ENCODE measurements at places on chromosomes 1 and 21. TPM values are rescaled to one million over a fixed set of nuclear protein-coding genes. Genes with fewer than 3 reads are reported as not detected.

MATN1 gene
- total RNA-seq: not detected

KCNJ9 gene
- not detected for total RNA-seq

GRCh38 chr1:231935856-231936255 is 309.3 kb downstream of the DISC1 start:
- DNase-seq: no peak

- DNase-seq: no peak
Observed at GRCh38 chr1:39089931-39090521, 63.9 kb downstream of the NDUFS5 start.

- no peak for DNase-seq
Observed at GRCh38 chr1:47465605-47466004, 27.8 kb downstream of the FOXD2 start.

DNA sequence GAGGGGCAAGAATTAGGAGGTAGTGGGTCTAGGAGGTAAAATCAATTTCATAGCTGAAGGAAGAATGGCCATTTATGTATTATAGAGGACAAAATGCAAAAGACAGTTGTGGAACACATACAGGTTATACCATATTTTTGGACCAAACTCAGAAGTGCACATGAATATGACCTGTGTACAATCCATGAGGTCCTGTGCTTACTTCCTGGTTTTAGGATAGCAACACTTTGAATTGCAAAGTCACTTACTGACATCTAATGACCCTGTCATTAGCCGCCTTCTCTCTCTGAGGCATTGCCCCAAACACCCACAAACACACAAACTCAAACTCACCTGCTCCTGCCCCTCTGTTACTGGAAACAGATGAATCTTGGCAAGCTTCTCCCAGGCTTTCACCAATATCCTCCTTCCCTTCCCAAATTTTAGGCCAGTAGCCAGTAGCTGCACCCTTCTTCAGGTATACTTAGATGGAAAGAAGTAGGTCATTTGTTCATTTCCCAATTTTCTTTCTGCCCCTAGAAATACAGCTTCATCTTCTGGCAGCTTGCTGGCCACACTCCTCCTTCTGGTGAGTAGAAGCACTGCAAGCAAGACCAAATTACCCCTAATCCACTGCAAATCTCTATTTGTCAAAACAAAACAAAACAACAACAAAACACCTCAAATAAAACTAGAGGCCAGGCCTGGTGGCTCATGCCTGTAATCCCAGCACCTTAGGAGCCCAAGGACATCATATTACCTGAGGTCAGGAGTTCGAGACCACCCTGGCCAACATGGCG is 13.7 kb upstream of the RPL5 start:
- no peak for DNase-seq

DNA sequence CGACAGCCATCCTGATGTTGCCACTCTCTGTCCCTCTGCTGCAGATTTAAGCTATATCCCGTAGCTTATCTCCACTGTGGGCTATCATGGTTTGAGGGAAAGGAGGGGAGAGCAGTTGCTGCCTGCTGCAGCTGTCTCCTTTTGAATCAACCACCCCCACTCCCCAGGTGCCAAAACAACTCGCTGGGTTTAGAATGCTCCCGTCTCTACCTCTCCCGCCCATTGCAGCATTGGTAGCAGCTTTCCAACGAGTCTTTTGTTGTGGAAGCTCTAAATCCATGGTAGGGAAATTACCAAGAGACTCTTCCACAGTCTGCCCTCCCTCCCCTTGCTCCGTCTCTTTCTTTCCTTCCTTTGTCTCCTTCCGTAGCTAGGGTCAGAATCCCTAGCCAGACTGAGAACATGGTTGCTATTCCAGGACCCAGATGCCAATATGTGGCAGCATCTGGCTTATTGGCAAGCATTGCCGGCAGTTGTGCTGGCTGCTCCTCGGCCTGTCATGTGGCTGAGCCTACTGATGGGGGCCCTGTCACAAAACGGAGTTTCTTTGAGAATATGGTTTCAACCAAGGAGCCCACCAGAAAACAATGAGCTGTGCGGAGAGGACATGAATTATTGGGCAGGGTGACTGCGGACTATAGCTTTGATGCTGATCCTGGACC is 230.7 kb downstream of the RPS6KC1 start:
- DNase-seq: no peak

DNA sequence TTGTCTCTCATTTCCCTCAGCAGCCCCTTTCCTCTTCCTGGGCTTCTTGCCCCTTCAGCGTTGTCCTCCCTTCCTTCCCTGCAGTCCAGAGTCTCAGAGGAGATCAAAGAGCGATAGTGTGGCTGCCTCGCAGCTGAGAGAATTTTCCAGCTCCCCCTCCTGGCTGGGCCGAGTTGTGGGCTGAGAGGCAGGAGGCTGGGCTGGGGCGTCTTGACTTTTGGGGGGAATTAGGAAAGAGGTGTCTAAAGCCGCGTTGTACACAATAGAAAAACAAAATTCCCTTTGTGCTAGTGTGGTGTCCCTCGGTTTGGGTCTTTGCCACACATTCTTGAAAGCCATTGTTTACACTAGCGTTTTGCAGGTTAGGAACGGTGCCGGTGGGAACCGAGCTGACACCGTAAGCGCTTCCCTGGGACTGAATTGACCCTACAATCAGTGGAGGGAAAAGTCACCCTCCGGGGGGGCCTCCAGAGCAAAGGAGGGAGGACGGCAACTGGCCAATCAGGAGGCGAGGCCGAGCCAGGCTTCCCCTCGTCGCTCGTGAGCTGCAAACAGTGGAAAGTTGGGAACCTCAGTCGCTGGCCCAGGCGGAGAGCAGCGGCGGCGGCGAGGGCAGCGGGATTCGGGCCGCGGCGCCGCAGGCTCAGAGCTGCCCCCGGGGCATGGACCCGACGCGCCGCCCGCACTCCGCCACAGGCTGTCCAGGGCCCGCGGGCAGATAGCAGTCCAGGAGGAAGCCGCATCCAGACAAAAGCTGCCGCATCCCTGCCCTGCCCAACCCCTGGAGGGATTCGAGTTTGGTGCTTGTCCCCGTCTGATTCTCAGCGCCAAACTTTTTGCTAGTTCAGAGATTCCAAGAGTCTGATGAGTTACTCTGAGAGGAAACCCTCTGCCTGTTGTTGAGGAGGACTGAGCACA is at the start of gene HMCN1:
HMCN1 (plus strand) TSS at position 574 of the 918 bp plus-strand sequence. CDS start 389 bp downstream, outside the sequence.
- peak; percentile 63 for DNase-seq

G0S2 gene
- total RNA-seq: 1,307 TPM

GRCh38 chr1:227273557-227273956 is 44.7 kb downstream of the CDC42BPA start:
- DNase-seq: no peak

DNA sequence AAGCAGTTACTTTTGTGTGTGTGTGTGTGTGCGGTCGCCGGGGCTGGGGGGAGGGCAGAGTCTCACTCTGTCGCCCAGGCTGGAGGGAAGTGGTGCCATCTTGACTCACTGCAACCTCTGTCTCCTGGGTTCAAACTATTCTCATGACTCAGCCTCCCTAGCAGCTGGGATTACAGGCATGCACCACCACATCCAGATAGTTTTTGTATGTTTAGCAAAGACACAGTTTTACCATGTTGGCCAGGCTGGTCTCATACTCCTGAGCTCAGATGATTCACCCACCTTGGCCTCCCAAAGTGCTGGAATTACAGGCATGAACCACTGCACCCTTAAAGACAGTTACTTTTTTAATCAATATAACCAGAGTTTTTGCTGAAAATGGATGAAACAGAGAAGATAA is 207.0 kb downstream of the PTPRC start:
- DNase-seq: no peak

HMGB4 gene
- not detected for total RNA-seq

GRCh38 chr1:192160196-192160595 is 1.9 kb downstream of the RGS18 start:
- DNase-seq: no peak

RNU1-2 gene
- total RNA-seq: under 0.01 TPM

GRCh38 chr1:184255560-184255959 is 131.3 kb upstream of the C1orf21 start:
- no peak for DNase-seq

DNA sequence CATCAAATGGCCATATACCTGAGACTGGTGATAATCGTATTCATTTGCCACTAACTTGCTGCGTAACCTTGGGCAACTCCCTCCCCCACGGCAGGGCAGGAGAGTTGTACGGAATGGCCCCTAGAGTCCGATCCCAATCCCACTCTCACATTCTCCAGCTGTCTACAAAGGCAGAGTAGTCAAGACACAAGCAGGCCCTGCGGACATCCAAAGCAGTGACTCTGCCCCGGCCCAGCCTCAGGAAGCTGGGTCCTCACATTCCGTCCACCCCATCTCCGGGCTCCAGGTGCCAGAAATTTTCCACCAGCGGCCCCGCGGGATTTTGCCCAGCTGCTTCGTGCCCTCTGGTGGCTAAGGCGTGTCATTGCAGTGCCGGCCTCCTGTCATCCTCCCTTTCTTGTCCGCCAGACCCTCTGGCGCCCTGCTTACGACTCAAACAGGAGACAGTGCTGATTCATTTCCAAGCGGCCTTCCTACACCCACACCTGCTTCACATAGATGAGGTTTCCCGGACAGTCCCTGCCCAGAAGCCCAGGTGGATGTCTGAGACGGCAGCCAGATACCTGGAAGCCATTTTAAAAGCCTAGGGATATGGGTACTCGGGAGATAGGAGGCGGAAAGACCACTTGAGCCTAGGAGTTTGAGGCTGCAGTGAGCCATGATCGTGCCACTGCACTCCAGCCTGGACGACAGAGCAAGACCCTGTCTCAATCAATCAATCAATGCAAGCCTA is 2.9 kb upstream of the S100A2 start:
- peak; percentile 94 for DNase-seq

GRCh38 chr1:21865609-21865942 is 53.5 kb downstream of the LDLRAD2 start:
- DNase-seq: no peak

- DNase-seq: no peak
Observed at GRCh38 chr1:230839173-230839572, 29.1 kb downstream of the C1orf198 start.

- DNase-seq: peak; percentile 37
Observed at GRCh38 chr1:96538883-96539282, 182.7 kb upstream of the PTBP2 start.

- no peak for DNase-seq
Observed at GRCh38 chr1:229947968-229948367, 119.1 kb upstream of the GALNT2 start.

GRCh38 chr21:42580076-42580792 is 66.6 kb downstream of the SLC37A1 start:
- peak; percentile 15 for DNase-seq

EXO5 gene
- total RNA-seq: 16.7 TPM

DNA sequence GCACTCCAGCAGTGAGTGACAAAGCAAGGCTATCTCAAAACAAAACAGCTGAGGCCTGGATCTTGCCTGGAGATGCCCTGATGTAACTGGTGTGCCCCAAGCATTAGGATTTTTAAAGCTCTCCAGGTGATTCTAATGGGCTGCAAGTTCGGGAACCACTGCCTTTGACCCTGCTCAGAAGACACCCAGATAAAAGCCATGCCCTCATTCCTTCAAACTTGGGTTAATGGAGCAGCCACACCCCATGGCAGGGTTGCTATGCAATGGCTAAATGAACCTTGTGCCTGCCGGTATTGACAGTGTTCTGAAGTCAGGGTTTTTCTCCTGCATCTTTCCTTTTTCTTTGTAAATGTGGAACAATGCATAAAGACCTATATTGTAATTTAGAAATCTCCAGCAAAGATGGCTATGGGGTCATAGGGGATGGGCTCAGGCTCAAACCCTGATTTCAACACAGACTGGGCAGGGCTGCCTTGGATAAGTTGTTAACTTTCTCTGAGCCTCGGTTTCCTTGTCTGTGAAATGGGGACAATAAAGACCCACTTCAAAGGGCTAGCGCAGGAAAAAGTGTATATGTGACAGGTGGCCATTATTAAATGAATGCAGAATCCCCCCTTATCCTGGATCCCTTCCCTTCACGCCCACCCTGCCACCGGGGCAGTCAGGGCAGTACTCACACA is 453 bp downstream of the TFF3 start:
- DNase-seq: no peak

SUSD4 gene
- 14.9 TPM for total RNA-seq

- DNase-seq: no peak
Observed at GRCh38 chr1:90201467-90202358, 206.8 kb downstream of the ZNF326 start.

Data from breast epithelium (tissue), 4 donors.